ENCODE measurements at places on chromosomes 6 and 20. TPM values are rescaled to one million over a fixed set of nuclear protein-coding genes. Genes with fewer than 3 reads are reported as not detected.

- H3K27me3 ChIP-seq: no peaks in the 10 kb centered on the region
- H3K36me3 ChIP-seq: no peaks in the 10 kb centered on the region
- no peak overlapping the region for H3K27ac ChIP-seq
- DNase-seq: no peak
- H3K4me1 ChIP-seq: peaks cover 6% of the 10 kb centered on the region
Observed at GRCh38 chr6:156875062-156875461, 97.9 kb downstream of the ARID1B start.

GRCh38 chr20:45510242-45510862 is 5.1 kb downstream of the SPINT3 start:
- no peak overlapping the region for H3K27ac ChIP-seq
- H3K27me3 ChIP-seq: no peaks in the 10 kb centered on the region
- no peak for DNase-seq
- H3K36me3 ChIP-seq: no peaks in the 10 kb centered on the region
- H3K4me3 ChIP-seq: no peak overlapping the region

DNA sequence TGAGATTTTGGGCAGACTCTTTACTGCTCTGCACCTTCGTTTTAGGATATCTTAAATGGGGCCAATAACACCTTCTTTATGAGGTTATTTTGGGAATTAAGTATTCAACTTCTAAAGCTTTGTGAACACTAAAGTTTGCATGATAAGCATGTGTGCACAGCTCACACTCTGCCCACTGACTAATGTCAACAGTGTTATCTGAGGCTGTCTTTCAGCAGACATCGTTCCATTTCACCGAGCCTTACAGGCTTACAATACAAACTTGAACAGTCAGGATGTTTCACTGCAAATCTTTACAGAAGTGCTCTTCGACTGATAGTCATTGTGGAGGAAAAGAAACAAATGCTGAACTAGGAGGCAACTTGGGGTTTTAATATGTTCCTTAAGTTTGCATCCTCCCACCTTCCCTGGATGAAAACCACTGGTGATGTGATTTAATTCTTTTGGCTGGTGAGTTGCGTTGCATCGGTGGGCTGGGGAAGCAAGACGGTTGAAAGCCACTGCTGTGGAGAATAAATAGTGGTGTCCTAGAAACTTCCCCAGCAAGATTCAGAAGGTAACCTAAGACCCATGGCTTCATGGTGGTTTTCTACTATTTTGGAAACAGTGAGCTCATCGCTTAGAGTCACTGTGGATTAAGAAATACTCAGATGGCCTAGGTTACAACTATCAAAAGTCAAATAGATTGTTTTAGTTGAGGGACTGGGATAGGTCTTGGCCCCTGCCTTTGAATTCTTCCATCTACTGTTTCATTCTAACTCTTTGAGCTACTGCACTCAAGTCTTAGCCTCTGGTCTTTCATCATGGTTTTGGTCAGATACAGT is 167.2 kb upstream of the MAP3K7 start:
- H3K36me3 ChIP-seq: no peaks in the 10 kb centered on the region
- no peak overlapping the region for H3K4me3 ChIP-seq
- no peaks in the 10 kb centered on the region for H3K4me1 ChIP-seq
- H3K27me3 ChIP-seq: no peaks in the 10 kb centered on the region
- no peak overlapping the region for H3K27ac ChIP-seq
- DNase-seq: no peak

DNA sequence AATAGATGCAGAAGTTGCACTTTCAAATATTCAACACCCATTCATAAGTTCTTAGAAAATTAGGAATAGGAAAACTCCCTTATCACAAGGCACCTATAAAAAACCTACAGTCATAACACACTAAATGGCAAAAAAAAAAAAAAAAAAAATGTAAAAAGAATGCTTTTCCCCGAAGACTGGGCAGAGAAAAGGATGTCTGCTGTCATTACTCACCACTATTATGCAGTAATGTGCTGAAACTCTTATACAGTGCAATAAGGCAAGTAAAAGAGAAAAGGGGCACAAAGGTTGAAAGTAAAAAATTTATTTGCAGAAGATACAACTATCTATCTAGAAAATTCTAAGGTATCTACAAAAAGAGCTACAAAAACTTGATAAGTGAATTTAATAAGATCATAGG is 607.8 kb upstream of the ARID1B start:
- no peak for DNase-seq
- no peak overlapping the region for H3K27ac ChIP-seq
- no peak overlapping the region for H3K4me3 ChIP-seq
- H3K27me3 ChIP-seq: peaks cover 3% of the 10 kb centered on the region

Gene MGME1
- 26.8 TPM for total RNA-seq

Gene TRMT11
- 82.3 TPM for total RNA-seq

Gene DEFB116
- not detected for total RNA-seq

Gene LY6G5C
- total RNA-seq: 0.59 TPM
